ENCODE measurements at places on chromosomes 2 and 18. TPM values are rescaled to one million over a fixed set of nuclear protein-coding genes. Genes with fewer than 3 reads are reported as not detected.

Gene FNDC4
- 4.5 TPM for total RNA-seq

Gene CNGA3
- total RNA-seq = 0.02 TPM

Gene HOXD11
- 6.5 TPM for total RNA-seq

Gene LYG2
- total RNA-seq = not detected

Gene ABCB11
- total RNA-seq = 0.01 TPM

Gene POTEI
- total RNA-seq = 0.01 TPM

Gene IL1RL1
- 1.2 TPM for total RNA-seq

Gene FOXI3
- 0.06 TPM for total RNA-seq

Gene RNF152
- 0.22 TPM for total RNA-seq

Gene C2orf66
- total RNA-seq = 0.08 TPM

Gene TUBA3D
- total RNA-seq = 10.3 TPM

Gene UBE2F
- 50.2 TPM for total RNA-seq

Gene LGALSL
- 11.0 TPM for total RNA-seq

Gene KCNE4
- total RNA-seq = 0.46 TPM

All from A549 treated with AZD2906 at 1 μM for 4 hours (cell line).